Spinal cord (tissue), 10 donors: ENCODE measurements at places on chromosomes 11 and 22. TPM values are rescaled to one million over a fixed set of nuclear protein-coding genes. Genes with fewer than 3 reads are reported as not detected.

DNA sequence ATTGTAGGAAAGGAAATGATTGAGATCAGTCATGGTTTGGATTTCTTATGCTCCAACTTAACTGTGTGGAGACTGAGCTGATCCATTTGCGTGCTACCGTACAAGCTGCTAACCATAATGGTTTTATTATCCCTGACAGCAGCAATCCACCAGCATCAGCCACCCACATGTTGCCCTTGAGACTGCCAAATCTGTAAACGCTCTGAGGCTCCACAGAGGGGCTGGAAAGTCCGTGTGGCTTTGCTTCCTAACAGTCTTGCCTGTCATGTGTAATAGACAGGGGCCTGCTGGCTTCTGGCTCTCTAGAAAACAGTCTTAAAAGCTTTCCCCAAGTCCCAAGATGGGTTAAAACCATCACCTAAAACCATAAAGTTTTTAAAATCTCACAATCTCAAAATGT, 30.1 kb downstream of the ATG16L2 start:
- no peaks in the 10 kb centered on the region for H3K4me1 ChIP-seq
- no peak for DNase-seq
- no peak overlapping the region for H3K4me3 ChIP-seq
- peaks cover 20% of the 10 kb centered on the region for H3K36me3 ChIP-seq
- H3K27ac ChIP-seq, result no peak overlapping the region
- H3K27me3 ChIP-seq, result no peaks in the 10 kb centered on the region

GRCh38 chr22:32080904-32081303, 37.8 kb downstream of the SLC5A1 start:
- no peaks in the 10 kb centered on the region for H3K36me3 ChIP-seq
- no peak overlapping the region for H3K4me3 ChIP-seq
- no peak overlapping the region for H3K27ac ChIP-seq
- no peaks in the 10 kb centered on the region for H3K27me3 ChIP-seq

DNA sequence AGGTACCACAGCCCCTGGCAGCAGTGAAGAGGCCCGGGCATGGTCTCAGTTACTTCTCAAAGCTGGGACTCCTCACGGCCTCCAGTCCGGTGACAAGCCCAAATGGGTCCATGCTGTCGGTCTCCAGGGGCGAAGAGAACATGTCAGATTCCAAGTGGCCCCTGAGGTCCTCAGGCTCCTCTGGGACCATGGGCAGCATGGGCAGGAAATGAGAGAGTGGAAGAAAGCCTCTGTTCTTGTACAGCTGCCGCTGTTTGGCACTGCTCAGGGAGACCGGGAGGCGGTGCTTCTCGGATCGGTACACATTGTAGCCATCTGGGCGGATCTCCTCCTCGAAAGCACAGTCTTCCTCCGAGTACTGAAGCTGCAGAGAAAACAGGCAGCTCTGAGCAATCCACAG, 4.6 kb downstream of the FGF19 start:
- H3K27me3 ChIP-seq, result peaks cover 58% of the 10 kb centered on the region
- no peak overlapping the region for H3K4me3 ChIP-seq
- peaks cover 42% of the 10 kb centered on the region for H3K4me1 ChIP-seq
- peak; percentile 28 for DNase-seq
- H3K36me3 ChIP-seq, result no peaks in the 10 kb centered on the region

- DNase-seq, result no peak
- H3K27ac ChIP-seq, result peak overlapping the region; percentile 40
- no peaks in the 10 kb centered on the region for H3K36me3 ChIP-seq
- H3K4me1 ChIP-seq, result peaks cover 45% of the 10 kb centered on the region
Measured at GRCh38 chr11:2137202-2138067, 1.8 kb downstream of the IGF2 start.

- no peaks in the 10 kb centered on the region for H3K36me3 ChIP-seq
- no peak overlapping the region for H3K4me3 ChIP-seq
- no peak overlapping the region for H3K27ac ChIP-seq
- H3K27me3 ChIP-seq, result no peaks in the 10 kb centered on the region
Measured at GRCh38 chr11:123755813-123756212, 1.5 kb upstream of the OR6X1 start.

DNA sequence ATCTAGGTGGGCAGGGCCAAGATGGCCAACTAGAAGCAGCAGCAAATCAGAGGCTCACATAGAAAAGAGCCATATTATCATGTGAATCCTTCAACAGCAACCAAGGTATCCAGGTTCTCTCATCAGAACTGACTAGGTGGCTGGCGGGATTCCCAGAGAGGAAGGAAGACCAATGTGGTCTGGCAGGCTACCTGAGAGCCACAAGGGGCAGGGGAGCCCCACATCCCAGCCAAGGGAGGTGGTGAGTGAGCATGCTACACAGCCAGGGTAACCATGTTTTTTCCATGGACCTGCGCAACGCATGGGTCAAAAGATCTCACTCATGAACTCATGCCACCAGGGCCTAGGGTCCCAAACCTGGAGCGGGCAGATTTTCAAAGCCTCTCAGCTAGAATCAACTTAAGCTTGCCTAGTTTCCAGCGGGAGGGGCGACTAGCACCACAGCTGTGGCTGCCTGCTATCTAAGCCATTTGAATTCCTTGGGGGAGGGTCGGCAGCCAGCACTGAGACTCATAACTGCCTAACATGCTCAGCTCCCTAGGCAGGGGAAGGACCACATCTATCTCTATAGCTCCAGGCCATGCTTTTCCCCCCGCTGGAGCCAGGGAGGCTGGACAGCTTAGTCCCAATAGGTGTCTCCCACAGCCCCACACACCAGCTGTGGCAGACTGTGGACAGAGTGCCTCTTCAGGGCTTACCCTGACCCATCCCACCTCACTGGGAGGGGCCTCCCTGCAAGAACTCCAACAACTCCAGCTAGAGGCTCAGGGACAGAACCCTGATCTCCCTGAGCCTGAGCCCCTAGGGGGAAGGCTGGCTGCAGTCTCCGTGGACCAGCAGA, 28.7 kb upstream of the CASP12 start:
- no peak for DNase-seq
- no peak overlapping the region for H3K4me3 ChIP-seq
- H3K27me3 ChIP-seq, result no peaks in the 10 kb centered on the region
- no peaks in the 10 kb centered on the region for H3K4me1 ChIP-seq
- H3K27ac ChIP-seq, result no peak overlapping the region
- H3K36me3 ChIP-seq, result no peaks in the 10 kb centered on the region

DNA sequence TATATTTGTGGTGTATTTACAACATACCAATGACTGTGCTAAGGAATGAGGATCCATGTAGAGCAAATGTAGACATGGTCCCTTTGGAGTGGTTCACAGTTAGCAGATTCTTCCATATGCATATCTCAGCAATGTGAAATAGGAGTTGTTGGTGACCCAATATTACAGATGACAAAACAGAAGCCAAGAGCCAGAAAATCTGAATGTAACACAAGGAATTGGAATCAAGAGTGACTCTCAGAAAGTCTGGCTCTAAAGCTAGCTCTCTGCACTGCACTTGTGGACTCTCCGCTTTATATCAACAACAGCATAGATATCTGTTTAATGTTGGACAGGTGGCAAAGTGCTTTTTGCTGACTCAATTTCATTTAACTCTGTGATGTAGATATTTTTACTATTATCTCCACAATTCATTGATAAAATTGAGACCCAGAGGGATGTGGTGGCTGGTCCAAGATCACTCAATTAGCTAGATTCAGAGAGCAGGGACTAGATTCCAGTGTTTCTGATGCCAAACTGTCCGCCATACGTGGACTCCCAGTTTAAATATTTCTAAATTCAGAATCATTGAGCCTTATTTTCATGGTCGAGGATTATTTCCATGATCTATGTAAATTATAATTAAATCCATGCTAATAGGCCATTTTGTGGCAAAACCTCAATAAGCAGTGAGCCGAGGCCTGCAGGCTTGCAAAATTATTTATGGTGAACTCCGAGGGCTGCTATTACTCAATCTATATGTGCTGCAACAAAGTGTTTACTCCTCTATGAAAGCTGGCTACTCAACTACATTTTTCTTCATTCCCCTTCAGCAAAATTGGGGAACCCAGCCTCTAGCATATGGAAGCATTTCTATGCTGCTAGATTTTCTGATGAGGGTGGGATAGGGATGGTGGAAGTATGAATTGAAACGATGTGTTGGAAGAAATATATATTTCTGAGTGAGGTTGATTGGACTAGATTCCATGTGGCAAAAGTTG, 21.1 kb upstream of the TENM4 start:
- DNase-seq, result no peak
- H3K27me3 ChIP-seq, result no peaks in the 10 kb centered on the region
- H3K4me1 ChIP-seq, result no peaks in the 10 kb centered on the region

GRCh38 chr11:94851864-94852636, 83.9 kb downstream of the AMOTL1 start:
- no peak overlapping the region for H3K4me3 ChIP-seq
- H3K27ac ChIP-seq, result no peak overlapping the region
- DNase-seq, result no peak
- peaks cover 23% of the 10 kb centered on the region for H3K36me3 ChIP-seq
- no peaks in the 10 kb centered on the region for H3K27me3 ChIP-seq

GRCh38 chr11:114152162-114152561, 92.7 kb downstream of the ZBTB16 start:
- H3K27me3 ChIP-seq, result no peaks in the 10 kb centered on the region
- H3K27ac ChIP-seq, result no peak overlapping the region
- peaks cover 9% of the 10 kb centered on the region for H3K4me1 ChIP-seq
- H3K36me3 ChIP-seq, result no peaks in the 10 kb centered on the region

- DNase-seq, result no peak
- H3K4me3 ChIP-seq, result no peak overlapping the region
- no peaks in the 10 kb centered on the region for H3K36me3 ChIP-seq
- no peak overlapping the region for H3K27ac ChIP-seq
- no peaks in the 10 kb centered on the region for H3K27me3 ChIP-seq
Measured at GRCh38 chr11:128417607-128418324, 169.6 kb downstream of the ETS1 start.

GRCh38 chr11:102727890-102728289, 3.1 kb upstream of the MMP8 start:
- H3K27ac ChIP-seq, result no peak overlapping the region
- H3K4me3 ChIP-seq, result no peak overlapping the region
- H3K36me3 ChIP-seq, result no peaks in the 10 kb centered on the region
- H3K4me1 ChIP-seq, result no peaks in the 10 kb centered on the region

DNA sequence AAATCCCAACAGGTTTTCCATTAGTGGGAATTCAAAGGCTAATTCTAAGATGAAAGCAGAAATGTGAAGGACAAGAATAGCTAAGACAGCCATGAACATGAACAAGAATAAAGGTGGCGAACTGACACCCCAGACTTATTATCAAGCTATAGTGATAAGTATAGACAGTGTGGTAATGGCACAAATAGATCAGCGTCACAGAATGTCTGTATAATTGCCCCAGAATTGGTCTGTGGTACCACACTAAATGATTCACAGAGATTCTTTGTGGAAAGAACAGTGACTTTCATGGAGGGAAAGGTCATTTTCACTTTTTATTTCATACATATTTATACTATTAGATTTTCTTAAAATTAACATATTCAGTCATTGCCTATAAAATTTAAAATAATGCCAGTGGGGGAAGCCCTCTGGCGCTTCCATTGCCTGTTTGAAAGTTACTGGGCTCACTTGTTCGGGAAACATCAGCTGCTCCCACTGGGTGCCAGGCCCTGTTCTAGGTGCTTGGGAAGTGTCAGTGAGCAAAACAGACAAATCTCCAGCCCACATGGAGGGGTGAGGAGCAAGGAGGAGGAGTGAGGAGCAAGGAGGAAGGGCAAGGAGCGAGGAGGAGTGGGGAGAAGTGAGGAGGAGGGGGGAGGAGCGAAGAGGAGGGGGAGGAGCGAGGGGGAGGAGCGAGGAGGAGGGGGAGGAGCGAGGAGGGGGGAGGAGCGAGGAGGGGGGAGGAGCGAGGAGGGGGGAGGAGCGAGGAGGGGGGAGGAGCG, 11.3 kb upstream of the NLRP6 start:
- H3K4me3 ChIP-seq, result no peak overlapping the region
- DNase-seq, result no peak
- H3K27me3 ChIP-seq, result peaks cover 3% of the 10 kb centered on the region
- H3K27ac ChIP-seq, result no peak overlapping the region
- H3K36me3 ChIP-seq, result no peaks in the 10 kb centered on the region
- H3K4me1 ChIP-seq, result no peaks in the 10 kb centered on the region

DNA sequence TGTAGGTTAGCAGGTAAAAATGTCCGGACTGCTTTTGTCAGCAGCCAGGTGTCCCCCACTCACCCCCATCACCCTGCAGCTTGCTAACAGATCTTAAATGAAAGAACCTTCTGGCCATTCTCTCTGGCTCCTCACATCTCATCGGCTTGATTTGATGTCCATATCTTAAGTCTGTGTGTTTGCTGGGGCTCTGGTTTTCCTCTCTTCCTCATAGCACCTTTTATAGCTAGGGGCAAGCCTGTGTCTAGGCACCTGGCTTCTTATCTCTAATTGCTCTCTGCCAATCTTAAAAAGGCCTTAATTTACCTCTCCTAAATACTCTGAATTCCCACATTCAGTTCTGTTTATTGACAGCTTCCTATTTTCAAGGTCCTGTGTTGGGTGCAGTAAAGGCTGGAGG, 72.0 kb downstream of the ARHGAP42 start:
- H3K27me3 ChIP-seq, result no peaks in the 10 kb centered on the region
- H3K4me3 ChIP-seq, result no peak overlapping the region
- no peaks in the 10 kb centered on the region for H3K36me3 ChIP-seq
- DNase-seq, result no peak
- H3K4me1 ChIP-seq, result no peaks in the 10 kb centered on the region
- H3K27ac ChIP-seq, result no peak overlapping the region

GRCh38 chr22:38347181-38347943, 30.1 kb upstream of the CSNK1E start:
- DNase-seq, result no peak
- H3K4me1 ChIP-seq, result peaks cover 17% of the 10 kb centered on the region
- peaks cover 17% of the 10 kb centered on the region for H3K36me3 ChIP-seq
- H3K4me3 ChIP-seq, result no peak overlapping the region
- H3K27ac ChIP-seq, result no peak overlapping the region

GRCh38 chr11:67053896-67054329, 2.7 kb upstream of the RHOD start:
- no peak overlapping the region for H3K27ac ChIP-seq
- peaks cover 28% of the 10 kb centered on the region for H3K27me3 ChIP-seq
- DNase-seq, result peak; percentile 72

DNA sequence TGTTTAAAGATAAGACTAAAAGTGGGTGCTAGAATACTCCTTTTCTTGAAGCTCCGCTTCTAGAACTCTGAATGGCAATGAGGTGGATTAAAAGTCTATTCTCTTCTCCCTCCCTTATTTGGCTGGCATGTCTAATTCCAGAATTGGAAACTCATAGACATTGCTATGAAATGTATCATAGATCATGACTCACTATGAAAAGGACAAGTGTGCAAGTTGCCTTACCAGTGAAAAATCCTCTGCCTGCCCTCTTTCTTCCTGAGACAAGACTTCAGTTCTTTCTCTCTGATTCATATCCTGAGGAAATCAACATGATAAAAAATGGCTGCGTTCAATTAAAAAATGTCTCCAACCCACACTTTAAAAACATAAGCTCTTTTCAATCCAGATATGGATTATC, 73.2 kb upstream of the BLID start:
- DNase-seq, result no peak
- H3K27ac ChIP-seq, result no peak overlapping the region
- no peaks in the 10 kb centered on the region for H3K27me3 ChIP-seq

Gene GRK3
- total RNA-seq, result 33.0 TPM

Gene CHRDL2
- total RNA-seq, result 0.30 TPM

Gene NEAT1
- 63.7 TPM for total RNA-seq

Gene SCUBE2
- 21.4 TPM for total RNA-seq

Gene PRODH
- total RNA-seq, result 14.4 TPM

Gene OR5P2
- not detected for total RNA-seq

Gene KRTAP5-7
- total RNA-seq, result 0.17 TPM

Gene IFITM10
- 5.9 TPM for total RNA-seq
